ENCODE measurements at places on chromosomes 4 and X. TPM values are rescaled to one million over a fixed set of nuclear protein-coding genes. Genes with fewer than 3 reads are reported as not detected.

- no peak overlapping the region for H3K4me3 ChIP-seq
- no peak for DNase-seq
- no peak overlapping the region for H3K27ac ChIP-seq
- H3K4me1 ChIP-seq: no peaks in the 10 kb centered on the region
- no peaks in the 10 kb centered on the region for H3K36me3 ChIP-seq
- H3K27me3 ChIP-seq: no peaks in the 10 kb centered on the region
Observed at GRCh38 chr4:125244848-125245450, 69.8 kb upstream of the FAT4 start.

The PPP1R2C gene
- not detected for total RNA-seq

- peaks cover 27% of the 10 kb centered on the region for H3K4me1 ChIP-seq
- H3K27me3 ChIP-seq: peaks cover 22% of the 10 kb centered on the region
- no peak overlapping the region for H3K27ac ChIP-seq
Observed at GRCh38 chrX:154809939-154810665, 4.8 kb upstream of the MPP1 start.

DNA sequence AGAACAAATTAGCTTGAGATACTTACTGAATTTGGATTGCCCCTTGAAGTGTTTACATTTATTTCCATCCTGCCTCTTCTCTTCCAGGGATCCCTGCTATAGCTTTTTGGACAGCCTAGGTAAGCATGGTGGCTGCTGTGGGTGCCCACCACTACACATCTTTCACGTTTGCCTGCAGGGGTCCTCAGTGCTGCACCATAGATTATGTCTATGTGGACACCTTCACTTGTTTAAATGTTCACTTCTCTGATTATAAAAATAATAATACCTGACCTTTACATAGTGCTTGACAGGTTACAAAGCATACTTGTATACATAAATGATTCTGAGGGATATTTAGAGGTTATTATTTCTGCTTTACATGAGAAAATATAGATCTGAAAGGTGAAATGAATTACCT, 67.9 kb upstream of the SLC4A4 start:
- no peak overlapping the region for H3K27ac ChIP-seq
- DNase-seq: peak; percentile 57
- H3K27me3 ChIP-seq: no peaks in the 10 kb centered on the region
- H3K4me3 ChIP-seq: no peak overlapping the region
- H3K36me3 ChIP-seq: no peaks in the 10 kb centered on the region
- peaks cover 30% of the 10 kb centered on the region for H3K4me1 ChIP-seq

- H3K4me1 ChIP-seq: peaks cover 5% of the 10 kb centered on the region
- no peaks in the 10 kb centered on the region for H3K27me3 ChIP-seq
- DNase-seq: no peak
- H3K36me3 ChIP-seq: peaks cover 14% of the 10 kb centered on the region
Observed at GRCh38 chr4:2832309-2832980, 11.2 kb upstream of the ADD1 start.
